MM.1S (cell line): ENCODE measurements at places on chromosomes 7 and 10.

DNA sequence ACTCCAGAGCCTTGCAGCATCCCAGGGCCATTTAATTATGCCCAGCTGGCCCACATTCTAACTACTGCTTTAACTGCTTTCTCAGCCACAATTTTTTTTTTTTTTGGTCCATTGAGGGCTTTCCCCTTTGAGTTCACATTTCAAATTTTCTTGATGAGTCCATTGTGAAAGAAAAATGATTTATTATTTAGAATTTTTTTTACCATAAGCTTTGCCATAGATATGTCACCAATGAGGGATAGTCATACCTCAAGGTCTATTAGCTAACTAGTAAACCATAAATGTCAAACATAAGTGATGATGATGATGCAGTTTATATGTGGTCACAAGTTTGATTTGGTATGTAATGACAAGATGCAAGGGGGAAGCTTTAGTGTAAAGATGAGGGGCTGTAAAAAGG lies 282.9 kb downstream of the BICC1 start:
- H3K36me3 ChIP-seq, result no peaks in the 10 kb centered on the region
- H3K27me3 ChIP-seq, result no peaks in the 10 kb centered on the region
- DNase-seq, result no peak

- DNase-seq, result no peak
- no peak overlapping the region for H3K4me3 ChIP-seq
- no peaks in the 10 kb centered on the region for H3K4me1 ChIP-seq
These were observed 439.6 kb downstream of the CALN1 start for GRCh38 chr7:71972534-71972933.

DNA sequence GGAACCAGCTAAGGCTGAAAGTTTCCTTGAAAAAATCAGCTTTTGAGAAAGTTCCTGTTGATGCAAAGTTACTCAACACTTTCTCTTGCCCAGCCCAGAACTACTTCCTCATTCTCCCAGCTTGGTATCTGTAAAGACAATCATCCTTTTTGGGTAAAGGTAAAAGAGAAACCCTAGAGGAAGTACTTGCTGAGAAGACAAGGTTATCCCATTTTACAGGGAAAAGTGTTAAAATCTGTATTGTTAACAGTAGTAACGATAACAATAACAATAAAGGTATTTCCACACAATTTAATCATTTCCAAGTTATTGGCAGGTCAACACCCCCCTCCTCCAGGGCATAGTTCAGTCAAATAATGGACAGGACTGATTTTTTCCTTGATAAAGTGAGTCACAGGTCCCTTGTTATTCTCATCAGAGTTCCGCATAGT lies 2.4 kb downstream of the ALOX5 start:
- H3K27me3 ChIP-seq, result peaks cover 8% of the 10 kb centered on the region; the same call in 1 of the 2 replicates
- no peak for DNase-seq
- H3K27ac ChIP-seq, result no peak overlapping the region
- H3K4me1 ChIP-seq, result peaks cover 4% of the 10 kb centered on the region
- H3K4me3 ChIP-seq, result no peak overlapping the region

DNA sequence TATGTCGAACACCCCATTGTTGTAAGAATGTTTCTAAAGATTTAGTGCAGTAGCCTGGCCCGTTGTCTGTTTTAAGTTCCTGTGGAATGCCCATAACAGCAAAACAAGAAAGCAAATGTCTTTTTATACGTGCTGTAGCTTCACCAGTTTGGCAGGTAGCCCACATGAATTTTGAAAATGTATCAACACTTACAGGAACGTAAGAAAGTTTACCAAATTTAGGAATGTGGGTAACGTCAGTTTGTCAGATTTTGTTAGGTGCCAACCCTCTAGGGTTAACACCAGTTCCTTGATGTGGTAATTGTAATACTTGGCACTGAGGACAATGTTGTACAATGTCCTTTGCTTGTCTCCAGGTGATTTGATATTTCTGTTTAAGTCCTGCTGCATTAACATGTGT lies 3.2 kb upstream of the GIMAP4 start:
- no peaks in the 10 kb centered on the region for H3K36me3 ChIP-seq
- H3K27me3 ChIP-seq, result no peaks in the 10 kb centered on the region
- DNase-seq, result no peak
- no peak overlapping the region for H3K4me3 ChIP-seq

- no peaks in the 10 kb centered on the region for H3K27me3 ChIP-seq
- H3K27ac ChIP-seq, result no peak overlapping the region
- no peaks in the 10 kb centered on the region for H3K4me1 ChIP-seq
- H3K4me3 ChIP-seq, result no peak overlapping the region
- DNase-seq, result no peak
These were observed 40.9 kb upstream of the ST7 start for GRCh38 chr7:116912269-116912909.

DNA sequence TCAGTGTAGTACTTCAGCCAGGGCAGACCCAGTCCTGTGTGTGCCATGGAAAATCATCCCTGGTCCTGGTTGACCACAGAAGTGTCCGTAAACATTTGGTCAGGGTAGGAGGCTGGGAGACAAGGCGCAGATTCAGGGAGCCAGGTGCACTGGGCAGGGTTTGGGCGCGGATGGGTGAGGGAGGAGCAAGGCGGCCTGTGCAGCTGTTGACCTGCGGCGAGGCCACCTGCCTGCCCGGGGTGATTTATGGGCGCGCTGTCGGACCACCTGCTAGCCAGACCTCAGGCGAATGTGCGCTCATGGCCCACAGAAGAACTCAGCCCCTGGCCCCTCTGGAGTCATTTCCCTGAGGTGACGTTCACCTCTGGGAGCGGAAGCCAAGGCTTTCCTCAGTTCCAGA lies 6.6 kb downstream of the SFRP5 start:
- H3K4me3 ChIP-seq, result no peak overlapping the region
- no peak overlapping the region for H3K27ac ChIP-seq
- H3K27me3 ChIP-seq, result peaks cover 6% of the 10 kb centered on the region
- no peaks in the 10 kb centered on the region for H3K4me1 ChIP-seq

GRCh38 chr10:1266033-1266802 lies 210.0 kb downstream of the WDR37 start:
- H3K4me1 ChIP-seq, result no peaks in the 10 kb centered on the region
- H3K4me3 ChIP-seq, result no peak overlapping the region
- no peaks in the 10 kb centered on the region for H3K36me3 ChIP-seq
- H3K27me3 ChIP-seq, result no peaks in the 10 kb centered on the region; the same call in 1 of the 2 replicates
- no peak overlapping the region for H3K27ac ChIP-seq
- DNase-seq, result no peak

DNA sequence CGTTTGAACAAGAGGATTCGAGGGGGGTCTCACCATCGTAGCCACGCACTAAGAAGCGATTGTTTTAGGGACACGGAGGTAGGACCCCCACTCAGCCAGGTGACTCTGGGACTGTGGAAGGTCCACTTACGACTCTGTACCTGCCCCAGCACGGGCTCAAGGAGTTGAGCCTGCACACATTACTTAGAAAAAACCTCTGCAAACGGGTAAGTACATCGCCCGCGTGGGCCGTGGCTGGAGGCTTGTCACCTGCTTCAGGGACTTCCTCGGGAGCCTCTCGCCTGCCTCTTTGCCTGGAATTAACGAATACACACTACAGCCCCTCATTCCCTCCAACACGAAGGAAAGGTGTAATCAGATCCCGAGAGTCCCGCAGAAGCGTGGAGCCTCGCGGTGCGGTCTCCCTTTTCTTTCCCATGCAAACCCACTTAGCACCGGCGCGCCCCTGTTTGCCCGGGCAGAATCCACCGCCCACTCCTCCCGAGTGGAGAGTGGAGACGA lies 826 bp downstream of the PODXL start:
- H3K4me3 ChIP-seq, result peak overlapping the region; percentile 89
- H3K27ac ChIP-seq, result no peak overlapping the region
- H3K27me3 ChIP-seq, result no peaks in the 10 kb centered on the region
- peaks cover 13% of the 10 kb centered on the region for H3K4me1 ChIP-seq
- DNase-seq, result peak; percentile 21

DNA sequence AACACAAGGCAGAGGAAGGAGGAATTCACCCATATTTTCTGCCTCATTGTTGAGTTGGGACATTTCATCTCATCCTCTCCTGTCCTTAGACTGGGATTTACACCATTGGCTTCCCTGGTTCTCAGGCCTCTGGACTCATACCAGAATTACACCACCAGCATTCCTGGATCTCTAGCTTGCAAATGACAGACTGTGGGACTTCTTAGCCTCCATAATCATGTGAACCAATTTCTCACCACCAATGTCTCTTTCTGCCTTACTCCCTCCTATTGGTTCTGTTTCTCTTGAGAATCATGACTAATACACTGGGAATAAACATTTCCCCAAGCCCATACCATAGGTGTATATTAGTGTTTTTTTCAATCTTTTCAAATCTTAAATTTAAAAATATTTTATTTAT lies 2.9 kb upstream of the ZNF33A start:
- no peak overlapping the region for H3K4me3 ChIP-seq
- H3K27ac ChIP-seq, result no peak overlapping the region
- H3K4me1 ChIP-seq, result peaks cover 3% of the 10 kb centered on the region; the same call in 1 of the 2 replicates

GRCh38 chr7:2937701-2938513 lies 93.8 kb upstream of the GNA12 start:
- H3K27ac ChIP-seq, result no peak overlapping the region
- H3K27me3 ChIP-seq, result no peaks in the 10 kb centered on the region
- H3K36me3 ChIP-seq, result no peaks in the 10 kb centered on the region
- no peak for DNase-seq
- H3K4me3 ChIP-seq, result no peak overlapping the region

- no peaks in the 10 kb centered on the region for H3K36me3 ChIP-seq
- H3K27me3 ChIP-seq, result peaks cover 72% of the 10 kb centered on the region
- no peak for DNase-seq
- H3K4me1 ChIP-seq, result no peaks in the 10 kb centered on the region
- no peak overlapping the region for H3K27ac ChIP-seq
These were observed 10.1 kb upstream of the INPP5A start for GRCh38 chr10:132527339-132528063.

- no peaks in the 10 kb centered on the region for H3K4me1 ChIP-seq
- no peak overlapping the region for H3K27ac ChIP-seq
- H3K4me3 ChIP-seq, result no peak overlapping the region
- DNase-seq, result no peak
These were observed 176.3 kb upstream of the MEOX2 start for GRCh38 chr7:15862781-15863165.

DNA sequence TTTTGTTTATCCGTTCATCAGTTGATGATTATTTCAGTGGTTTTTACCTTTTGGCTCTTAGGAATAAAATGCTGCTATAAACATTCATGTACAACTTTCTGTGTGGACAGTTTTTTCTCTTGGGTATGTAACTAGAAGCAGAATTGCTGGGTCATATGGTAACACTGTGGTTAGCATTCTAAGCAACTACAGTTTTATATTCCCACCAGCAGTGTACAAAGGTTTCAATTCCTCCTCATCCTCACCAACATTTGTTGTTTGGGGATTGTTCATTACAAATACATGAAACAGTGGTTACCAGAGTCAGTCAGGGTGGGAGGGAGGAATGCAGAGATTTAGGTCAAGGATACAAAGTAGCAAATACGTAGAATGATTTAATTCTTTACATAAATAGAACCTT lies 97.0 kb downstream of the NPSR1 start:
- no peaks in the 10 kb centered on the region for H3K36me3 ChIP-seq
- H3K4me1 ChIP-seq, result peaks cover 54% of the 10 kb centered on the region
- peak overlapping the region; percentile 71 for H3K27ac ChIP-seq
- H3K27me3 ChIP-seq, result no peaks in the 10 kb centered on the region

- no peaks in the 10 kb centered on the region for H3K36me3 ChIP-seq
- H3K27ac ChIP-seq, result no peak overlapping the region
- no peak for DNase-seq
- no peaks in the 10 kb centered on the region for H3K4me1 ChIP-seq
These were observed 106.1 kb downstream of the POU6F2 start for GRCh38 chr7:39083781-39084180.

- no peaks in the 10 kb centered on the region for H3K36me3 ChIP-seq
- no peaks in the 10 kb centered on the region for H3K4me1 ChIP-seq
- DNase-seq, result no peak
These were observed 699.3 kb downstream of the INHBA start for GRCh38 chr7:41003611-41003940.

DNA sequence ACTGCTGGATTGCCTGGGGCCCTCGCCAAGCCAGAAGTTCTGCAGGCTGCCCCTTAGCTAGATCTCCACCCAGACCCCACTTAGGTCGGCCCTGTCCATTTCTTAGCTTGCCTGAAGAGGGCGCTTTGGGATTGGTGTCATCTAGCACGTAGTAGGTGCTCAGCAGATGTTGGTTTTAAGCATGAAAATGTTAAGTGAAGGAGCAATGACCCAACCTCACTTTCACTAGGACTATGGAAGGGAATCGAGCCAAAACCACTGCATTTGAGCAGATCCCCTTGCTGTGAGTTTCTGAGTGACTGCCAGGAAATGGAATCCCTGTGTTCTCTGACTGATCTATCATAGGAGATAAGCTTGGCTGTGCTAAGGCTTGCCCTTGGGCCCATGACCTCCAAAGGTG lies 131.7 kb upstream of the EEPD1 start:
- no peak overlapping the region for H3K27ac ChIP-seq
- DNase-seq, result peak; percentile 54
- no peaks in the 10 kb centered on the region for H3K36me3 ChIP-seq
- H3K4me3 ChIP-seq, result no peak overlapping the region

GRCh38 chr10:66151346-66151745 lies 774.5 kb upstream of the LRRTM3 start:
- no peaks in the 10 kb centered on the region for H3K36me3 ChIP-seq
- DNase-seq, result no peak
- H3K27me3 ChIP-seq, result no peaks in the 10 kb centered on the region
- H3K4me1 ChIP-seq, result no peaks in the 10 kb centered on the region
- H3K4me3 ChIP-seq, result no peak overlapping the region

DNA sequence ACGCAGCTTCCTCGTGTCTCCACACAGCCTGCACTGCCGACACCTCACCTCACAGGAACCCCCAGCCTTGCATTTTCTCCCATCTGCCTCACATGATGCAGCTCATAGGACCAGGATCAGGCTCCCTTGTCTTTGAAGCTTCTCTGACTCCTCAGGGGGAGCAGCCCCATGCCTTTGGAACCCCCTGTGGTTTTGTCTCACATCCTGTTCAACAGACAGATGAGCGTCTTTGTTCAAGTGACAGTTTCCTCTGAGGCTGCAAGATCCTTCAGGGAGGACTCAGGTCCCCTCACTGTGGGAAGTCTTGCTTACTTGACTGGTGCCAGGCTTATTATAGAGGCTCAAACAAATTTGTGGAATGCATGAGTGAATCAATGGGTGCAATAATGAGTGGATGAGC lies 667.1 kb downstream of the INHBA start:
- no peak for DNase-seq
- H3K36me3 ChIP-seq, result no peaks in the 10 kb centered on the region
- H3K4me3 ChIP-seq, result no peak overlapping the region
- no peaks in the 10 kb centered on the region for H3K27me3 ChIP-seq

DNA sequence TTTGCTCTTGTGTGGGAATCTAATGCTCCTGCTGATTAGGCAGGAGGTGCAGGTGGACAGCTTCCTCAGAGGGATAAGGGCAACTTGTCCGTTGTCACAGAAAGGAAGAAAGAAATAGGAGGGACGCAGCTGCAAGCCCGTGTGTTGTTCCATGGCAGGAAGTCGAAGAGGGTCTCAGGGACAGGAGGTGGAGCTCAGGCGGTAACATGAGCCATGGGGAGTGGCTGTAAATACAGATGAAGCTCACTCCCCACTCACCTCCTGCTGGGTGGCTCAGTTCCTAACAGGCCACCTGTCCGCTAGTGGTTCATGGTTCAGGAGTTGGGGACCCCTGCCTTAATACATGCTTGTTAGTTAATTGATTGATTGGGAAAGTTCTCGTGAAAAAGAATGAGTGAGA lies 101.7 kb upstream of the SFMBT2 start:
- H3K36me3 ChIP-seq, result no peaks in the 10 kb centered on the region
- no peak overlapping the region for H3K4me3 ChIP-seq
- no peaks in the 10 kb centered on the region for H3K4me1 ChIP-seq
- DNase-seq, result no peak
- no peaks in the 10 kb centered on the region for H3K27me3 ChIP-seq
- no peak overlapping the region for H3K27ac ChIP-seq
